Mammary epithelial cell (primary cell): ENCODE measurements at places on chromosomes 3 and 15.

DNA sequence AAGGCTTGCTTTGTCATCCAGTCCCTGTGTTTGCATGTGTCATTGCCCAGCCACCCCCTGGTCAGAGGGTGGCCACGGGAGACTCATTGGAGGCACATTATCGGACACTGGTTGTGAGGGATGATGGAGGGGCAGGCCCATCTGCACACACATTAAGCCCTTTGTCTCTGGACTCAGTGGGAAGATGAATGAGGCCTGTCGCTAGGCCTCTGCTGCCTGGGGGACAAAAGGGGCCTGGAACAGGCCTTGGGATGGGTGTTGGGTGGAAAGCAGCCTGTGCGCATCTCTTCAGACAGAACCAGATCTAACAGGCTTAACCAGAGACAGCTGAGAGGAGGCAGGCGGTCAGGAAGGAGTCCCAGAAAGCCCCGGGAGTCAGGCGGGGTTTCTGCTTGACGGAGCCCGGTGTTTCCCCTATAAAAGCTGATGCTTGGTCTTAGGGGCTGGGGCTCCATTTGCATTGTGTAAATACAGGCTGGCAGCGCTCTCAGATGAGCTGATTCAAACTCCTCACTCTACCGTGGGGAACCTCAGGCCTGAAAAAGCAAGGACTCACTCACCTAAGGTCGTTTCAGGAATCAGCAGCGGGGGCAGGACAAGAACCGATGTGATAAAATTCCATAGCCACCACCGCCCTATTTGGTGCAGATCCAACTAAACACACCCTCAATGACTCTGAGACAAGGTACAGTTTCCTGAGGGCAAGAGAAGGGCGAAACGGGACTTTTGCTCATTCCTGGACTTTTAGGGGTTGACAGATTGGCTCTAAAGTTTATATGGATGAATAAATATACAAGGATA, 17.1 kb upstream of the SKIC8 start:
- DNase-seq = no peak

DNA sequence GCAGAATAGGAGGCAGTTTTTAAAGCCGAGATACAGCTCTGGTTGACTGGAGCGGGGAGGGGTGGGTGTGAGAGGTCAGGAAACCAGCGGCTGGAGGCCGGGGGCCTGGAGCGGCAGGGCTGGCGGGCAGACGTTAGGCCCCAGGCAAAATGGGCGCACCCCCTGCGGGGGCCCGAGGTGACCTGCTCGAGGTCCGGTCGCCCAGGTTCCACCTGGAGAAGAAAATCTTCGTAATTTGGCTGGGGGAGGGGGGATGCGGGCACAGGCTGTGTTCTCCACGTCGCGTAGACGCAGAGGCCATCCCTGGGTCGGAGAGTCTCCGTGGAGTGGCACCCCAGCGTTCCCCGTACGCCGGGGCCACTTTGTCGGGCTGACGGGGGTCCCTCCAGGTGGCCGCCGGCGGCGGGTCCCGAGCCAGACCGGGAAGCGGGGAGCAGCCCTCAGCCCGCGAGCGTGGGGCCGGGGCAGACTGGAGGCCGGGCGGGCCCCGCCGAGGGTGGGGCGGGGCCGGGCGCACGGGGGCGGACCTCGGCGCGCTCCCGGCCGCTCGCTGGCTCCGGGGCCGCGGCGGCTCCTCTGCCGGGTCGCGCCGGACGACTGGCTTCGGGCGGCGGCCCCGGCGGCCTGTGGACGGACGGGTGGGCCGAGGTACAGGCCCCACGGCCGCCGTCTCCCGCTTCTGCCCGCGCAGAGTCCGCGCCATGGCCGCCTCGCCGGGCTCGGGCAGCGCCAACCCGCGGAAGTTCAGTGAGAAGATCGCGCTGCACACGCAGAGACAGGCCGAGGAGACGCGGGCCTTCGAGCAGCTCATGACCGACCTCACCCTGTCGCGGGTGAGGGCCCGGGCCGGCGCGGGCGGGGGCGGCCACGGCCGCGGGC, at the start of gene CRTC3:
TSS of gene CRTC3 (plus strand) at position 553 of the 879 bp plus-strand sequence. CDS start at position 702, 149 bp downstream.
- peak; percentile 35 for DNase-seq

- DNase-seq = no peak
These were observed 48.1 kb upstream of the CDV3 start for GRCh38 chr3:133525435-133525834.

GRCh38 chr3:172707030-172707429, 3.8 kb downstream of the NCEH1 start:
- no peak for DNase-seq

DNA sequence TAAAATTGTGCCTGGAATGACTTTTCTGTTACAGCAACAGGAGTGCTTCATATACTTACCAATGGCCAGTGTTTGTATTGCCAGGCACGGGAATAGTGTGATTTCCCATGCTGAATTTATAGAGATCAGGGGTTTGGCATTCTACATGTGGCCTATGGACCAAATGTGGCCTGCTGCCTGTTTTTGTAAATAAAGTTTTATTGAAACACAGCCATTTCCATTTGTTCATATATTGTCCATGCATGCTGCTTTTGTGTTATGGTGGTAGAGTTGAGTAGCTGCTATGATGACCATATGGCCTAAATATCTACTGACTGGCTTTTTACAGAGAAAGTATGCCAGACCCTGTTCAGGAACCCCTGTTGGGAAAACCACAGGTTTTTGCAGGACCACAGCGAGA, 55.6 kb downstream of the SLCO3A1 start:
- no peak for DNase-seq

GRCh38 chr3:187518616-187519015, 150.4 kb downstream of the RTP4 start:
- DNase-seq = no peak

DNA sequence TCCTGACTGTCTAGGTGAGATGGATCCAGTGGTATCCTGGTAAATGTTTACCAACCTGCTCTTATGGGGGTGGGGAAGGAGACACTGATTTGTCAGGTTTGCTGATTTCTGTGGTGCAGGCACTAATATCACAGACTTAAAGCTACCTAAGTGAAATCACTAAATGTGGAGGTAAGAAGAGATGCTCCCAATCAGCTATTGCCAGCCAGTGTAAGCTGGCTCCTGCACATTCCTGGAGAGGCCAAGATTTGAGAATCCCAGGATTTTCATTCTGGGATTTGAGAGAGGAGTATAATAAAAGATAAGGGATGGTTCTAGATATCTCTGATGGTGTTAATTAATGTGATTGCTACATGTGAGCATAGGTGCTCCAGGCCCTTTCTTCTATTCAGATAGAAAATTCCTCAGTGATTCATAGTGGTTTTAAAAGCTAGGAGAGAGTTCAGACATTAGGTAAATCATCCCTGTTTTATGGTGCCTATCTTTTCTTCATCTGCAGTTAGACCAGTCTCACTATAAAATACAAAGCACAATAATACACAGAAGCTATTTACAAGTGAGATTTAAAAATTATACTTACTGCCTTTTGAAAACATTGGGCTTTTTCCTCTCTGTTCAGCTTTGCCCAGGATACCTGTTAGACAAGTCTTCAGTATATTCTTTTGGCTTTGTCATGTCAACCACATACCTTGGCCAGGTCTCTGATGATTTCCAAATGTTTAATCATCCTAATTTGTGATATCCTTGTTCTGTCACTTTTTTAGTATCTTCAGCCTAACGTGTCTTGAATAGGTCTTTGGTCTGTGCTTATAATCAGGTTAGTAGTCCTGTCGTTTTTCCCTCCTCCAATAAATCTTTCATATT, 90.9 kb downstream of the MBNL1 start:
- DNase-seq = peak; percentile 66

DNA sequence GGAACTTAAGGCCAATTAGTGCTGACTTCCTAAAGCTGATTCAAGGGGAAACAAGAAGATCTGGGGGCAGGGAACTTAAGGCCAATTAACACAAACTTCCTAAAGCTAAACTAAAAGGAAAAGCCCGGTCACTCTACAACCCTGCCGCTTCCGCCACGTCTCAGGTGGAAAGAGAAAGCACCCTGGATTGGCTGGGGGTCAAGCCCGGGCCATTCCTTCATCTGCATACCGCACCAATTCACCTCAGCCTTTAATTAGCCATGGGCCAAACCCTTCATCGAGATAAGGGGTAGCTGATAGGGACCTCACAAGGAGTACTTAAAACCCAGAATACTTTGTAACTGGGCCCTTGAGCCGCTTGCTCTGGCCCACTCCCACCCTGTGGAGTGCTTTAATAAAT, 14.4 kb downstream of the TMPRSS7 start:
- DNase-seq = no peak
